T-helper 22 cell (primary cell): ENCODE measurements at places on chromosomes 5 and 9.

DNA sequence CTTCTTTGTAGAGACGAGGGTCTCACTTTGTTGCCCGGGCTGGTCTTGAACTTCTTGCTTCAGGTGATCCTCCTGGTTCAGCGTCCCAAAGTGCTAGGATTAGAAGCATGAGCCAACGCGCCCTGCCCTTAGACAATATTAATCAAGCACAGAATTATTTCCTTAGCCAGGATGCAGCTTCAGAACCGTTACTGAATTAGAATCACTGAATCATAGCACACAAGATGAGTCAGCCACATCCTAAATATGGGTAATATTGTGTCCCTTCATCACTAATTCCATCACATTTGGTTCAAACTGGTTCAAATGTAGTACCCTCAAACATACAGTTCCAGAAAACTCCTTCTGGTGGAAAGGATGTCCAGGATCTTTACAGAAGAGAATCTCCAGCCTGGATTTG lies 82.7 kb downstream of the BNC2 start:
- DNase-seq, result no peak

- DNase-seq, result no peak
Measured at GRCh38 chr9:100206899-100207298, 107.9 kb downstream of the INVS start.

DNA sequence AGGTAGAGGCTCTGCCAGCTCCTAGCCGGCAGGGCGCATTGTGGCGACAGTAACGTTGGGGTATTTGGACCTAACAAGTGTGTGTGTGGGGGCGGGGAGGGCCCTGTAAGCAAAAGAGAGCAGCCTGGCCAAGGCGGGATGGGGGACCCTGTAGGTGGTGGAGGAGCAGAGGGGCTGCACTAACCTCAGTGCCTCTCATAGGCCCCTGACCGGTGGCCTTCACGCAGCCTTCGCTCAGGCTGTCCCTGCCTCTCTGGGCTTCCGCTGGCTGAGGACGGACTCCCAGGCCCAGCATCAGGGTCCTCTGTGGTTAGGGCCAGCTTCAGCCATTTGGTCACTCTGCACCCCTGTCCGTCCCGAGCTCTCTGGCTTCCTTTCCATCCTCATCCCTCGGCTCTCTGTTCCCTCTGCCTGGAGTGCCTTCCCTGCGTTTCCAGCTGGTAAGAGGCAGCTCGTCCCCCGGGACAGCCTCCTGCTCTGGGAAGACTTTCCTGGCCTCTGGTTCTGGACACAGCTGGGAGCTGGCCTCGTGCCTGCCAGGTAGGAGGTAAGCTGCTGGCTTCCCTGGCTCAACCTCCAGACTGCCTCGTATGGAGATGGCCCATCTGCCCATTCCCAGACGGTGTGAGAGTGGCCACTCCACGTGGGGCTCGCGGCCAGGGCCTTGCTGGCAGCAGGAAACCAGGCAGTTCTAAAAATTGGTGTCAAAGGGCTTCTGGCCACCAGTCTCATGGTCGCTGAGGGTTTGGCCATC lies 39.3 kb upstream of the PHYKPL start:
- no peak for DNase-seq

DNA sequence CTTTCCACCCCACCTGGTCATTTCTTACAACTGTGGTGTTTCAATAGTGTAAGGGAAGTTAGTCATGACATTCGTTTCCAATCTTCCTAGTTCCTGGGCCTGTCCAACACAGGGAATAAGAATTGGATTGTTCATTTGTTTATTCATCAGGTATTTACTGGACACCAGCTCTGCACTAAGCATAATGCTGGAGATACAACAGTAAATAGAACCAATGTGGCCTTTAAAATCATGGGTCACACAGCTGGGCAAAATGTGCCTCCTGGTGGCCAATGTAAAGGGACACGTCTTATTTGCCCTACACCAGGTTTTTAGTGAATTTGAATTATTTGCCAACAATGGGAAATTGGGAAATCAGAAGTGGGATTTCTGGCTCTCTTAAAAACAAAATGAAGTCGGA lies 10.4 kb downstream of the ABLIM3 start:
- no peak for DNase-seq

DNA sequence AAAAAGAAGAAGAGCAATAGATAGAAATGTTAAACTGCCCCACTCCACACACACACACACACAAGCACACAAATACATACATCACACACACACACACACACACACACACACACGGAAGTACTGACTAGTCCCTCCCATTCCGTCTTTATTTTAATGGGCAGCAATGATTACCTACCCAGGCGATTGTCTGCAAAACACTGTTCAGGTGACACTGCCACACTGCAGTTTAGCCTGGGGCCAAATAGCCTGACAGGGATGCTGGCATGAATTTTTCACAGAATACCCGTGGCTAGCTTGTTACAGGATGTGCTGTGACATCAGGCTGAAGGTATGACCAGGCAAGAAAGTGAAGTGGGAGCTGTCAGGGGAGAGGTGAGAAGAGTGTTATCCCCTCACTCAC lies 86.9 kb downstream of the FRMD3 start:
- no peak for DNase-seq

GRCh38 chr5:179623003-179623905 lies at the start of gene HNRNPH1:
HNRNPH1 (minus strand) TSS chr5:179623671; CDS start chr5:179623133, 538 bp downstream.
- DNase-seq, result peak; percentile 98

DNA sequence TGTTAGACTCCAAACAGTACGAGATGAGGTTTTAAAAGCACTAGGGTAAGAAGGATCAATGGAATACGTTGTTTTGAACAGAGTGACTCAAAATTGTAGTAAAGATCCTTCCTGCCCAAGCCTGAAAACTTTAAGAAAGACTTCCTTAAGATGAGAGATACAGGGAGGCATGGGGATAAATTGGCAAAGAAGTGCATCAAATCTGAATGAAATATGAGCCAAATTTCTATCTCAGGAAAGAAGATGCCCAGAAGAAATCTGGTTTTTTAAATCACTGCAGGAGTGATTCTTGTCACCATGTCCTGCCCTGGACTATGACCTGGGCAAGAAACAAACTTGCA lies 14.9 kb downstream of the FCN2 start:
- no peak for DNase-seq

DNA sequence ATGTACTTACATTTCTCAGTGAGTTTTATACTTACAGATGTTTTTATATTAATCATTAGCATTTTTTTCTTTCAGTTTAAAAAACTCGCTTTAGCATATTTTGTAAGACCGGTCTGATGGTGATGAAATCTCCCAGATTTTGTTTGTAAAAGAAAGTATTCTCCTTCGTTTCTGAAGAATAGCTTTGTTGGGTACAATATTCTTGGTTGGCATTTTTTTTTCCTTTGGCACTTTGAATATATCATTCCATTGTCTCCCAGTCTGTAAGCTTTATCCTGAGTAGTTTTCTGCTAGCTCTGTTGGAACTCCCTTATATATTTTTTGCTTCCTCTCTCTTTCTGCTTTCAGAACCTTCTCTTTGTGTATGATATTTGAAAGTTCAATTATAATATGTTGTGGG lies 412.6 kb downstream of the RASEF start:
- no peak for DNase-seq

GRCh38 chr9:3277200-3277599 lies 248.6 kb downstream of the RFX3 start:
- DNase-seq, result no peak

DNA sequence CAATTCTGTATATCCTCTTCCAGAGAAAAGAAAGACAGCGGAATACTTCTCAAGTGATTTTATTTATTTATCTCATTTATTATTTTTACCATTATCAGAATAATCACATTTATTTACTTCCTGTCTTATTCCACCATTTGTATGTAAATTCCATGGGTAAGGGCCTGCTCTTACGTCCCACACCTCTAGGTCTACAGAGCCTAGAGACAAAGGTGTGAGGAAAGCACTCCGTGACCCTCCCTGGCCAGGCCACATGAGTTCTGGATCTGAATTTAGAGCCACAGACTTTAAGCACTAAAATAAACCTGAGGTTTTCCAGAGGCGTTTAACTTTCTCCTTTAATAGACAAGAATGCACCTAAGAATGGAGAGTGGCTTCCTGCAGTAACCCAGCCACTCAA lies 85.3 kb upstream of the CTSV start:
- DNase-seq, result no peak

DNA sequence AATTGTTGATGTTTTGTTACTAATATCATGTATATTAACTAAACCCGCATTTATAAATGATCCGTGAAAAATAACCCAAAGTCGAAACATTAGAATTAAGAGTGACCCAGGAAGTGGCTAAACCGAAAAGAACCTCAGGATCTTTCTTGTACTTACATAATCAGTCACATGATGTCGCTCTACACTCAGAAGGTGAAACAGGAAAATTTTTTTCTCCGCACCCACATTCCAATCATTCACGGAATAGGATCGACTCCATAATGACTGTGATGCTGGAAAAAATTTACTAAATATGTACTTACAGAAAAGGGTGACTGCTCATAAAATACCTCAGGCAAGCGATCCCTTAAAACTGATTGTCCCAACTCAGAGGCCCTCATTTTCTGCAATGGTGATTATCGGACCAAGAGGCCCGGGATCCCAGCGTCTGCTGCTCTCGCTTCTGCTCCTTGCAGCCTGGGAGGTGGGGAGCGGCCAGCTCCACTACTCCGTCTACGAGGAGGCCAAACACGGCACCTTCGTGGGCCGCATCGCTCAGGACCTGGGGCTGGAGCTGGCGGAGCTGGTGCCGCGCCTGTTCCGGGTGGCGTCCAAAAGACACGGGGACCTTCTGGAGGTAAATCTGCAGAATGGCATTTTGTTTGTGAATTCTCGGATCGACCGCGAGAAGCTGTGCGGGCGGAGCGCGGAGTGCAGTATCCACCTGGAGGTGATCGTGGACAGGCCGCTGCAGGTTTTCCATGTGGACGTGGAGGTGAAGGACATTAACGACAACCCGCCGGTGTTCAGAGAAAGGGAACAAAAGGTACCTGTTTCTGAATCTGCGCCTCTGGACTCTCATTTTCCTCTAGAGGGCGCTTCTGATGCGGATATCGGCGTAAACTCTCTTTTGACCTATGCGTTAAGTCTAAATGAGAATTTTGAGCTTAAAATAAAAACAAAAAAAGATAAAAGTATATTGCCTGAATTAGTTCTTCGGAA lies at the start of gene PCDHA12:
PCDHA12 (plus strand) TSS at position 224 of the 981 bp plus-strand sequence; CDS start at position 389, 165 bp downstream.
- no peak for DNase-seq

- no peak for DNase-seq
Measured at GRCh38 chr5:78518365-78519197, 130.0 kb downstream of the LHFPL2 start.

- no peak for DNase-seq
Measured at GRCh38 chr9:76374783-76375559, 19.3 kb downstream of the RFK start.

DNA sequence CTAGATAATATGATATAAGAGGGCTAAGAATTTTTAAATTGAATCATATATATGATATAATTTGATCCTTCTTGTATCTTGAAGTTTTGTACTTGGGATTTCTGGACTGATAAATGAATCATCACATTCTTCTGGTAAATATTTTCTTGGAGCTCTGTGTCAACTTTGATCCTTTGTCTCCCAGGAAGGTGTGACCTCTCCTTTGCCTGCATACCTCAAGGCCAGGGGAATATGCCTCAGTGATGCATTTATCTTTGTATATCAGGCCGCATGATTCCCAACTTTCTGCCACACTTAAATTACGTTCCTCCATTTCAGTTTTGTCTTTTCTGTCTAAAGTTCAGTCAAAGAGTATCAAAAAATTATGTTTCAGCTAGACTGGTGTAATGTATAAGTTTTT lies 101.2 kb downstream of the NLN start:
- DNase-seq, result no peak

DNA sequence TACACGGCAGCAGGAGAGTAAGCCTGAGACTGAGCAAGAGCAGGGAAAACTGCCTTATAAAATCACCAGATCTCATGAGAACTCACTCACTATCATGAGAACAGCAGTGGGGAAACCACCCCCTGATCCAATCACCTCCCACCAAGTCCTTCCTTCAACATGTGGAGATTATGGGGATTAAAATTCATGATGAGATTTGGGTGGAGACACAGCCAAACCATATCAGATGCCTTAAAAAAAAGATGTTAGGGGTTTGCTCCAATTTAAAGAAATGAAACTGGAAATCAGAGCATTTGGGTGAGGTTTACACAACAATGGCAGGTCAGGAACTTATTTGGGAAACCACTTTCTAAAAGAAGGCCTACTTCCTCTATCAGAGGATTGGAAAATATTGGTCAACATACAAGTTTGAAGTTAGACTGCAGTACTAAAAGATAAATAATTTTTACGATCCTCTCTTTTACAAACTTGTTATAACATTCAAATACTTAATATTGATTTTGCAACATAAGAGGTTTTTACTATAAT lies 105.1 kb downstream of the FBN2 start:
- no peak for DNase-seq

- DNase-seq, result no peak
Measured at GRCh38 chr5:139692679-139693308, 44.6 kb downstream of the CXXC5 start.

- no peak for DNase-seq
Measured at GRCh38 chr5:149748471-149749094, 18.5 kb downstream of the PPARGC1B start.

GRCh38 chr5:150144246-150144801 lies 11.3 kb downstream of the PDGFRB start:
- no peak for DNase-seq

- DNase-seq, result peak; percentile 37
Measured at GRCh38 chr9:6715755-6716643, 41.8 kb upstream of the KDM4C start.

DNA sequence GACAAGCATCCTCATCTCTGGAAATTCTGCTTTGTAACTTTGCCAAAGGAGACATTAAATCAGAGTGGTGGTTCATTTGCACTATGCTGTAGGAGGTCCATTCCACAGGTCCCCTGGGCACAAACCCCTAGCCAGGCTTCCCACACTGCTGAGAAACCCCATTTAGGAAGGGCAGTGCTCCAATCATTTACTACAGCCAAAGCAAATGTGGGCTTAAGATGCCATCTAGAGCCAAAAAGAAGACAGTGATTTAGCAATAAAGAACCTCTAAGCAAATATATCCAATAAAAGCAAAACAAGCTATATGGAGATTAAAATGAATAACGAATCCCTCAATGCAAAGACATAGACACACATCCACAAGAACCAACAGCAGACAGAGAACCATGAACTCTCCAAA lies 129.0 kb upstream of the ALDH1B1 start:
- no peak for DNase-seq

- DNase-seq, result no peak
Measured at GRCh38 chr5:37938861-37939260, 99.0 kb upstream of the GDNF start.

GRCh38 chr5:15807871-15808270 lies 307.9 kb downstream of the FBXL7 start:
- no peak for DNase-seq

- no peak for DNase-seq
Measured at GRCh38 chr5:138743484-138743883, 9.7 kb upstream of the CTNNA1 start.

GRCh38 chr5:173907686-173908371 lies 19.7 kb downstream of the CPEB4 start:
- no peak for DNase-seq

GRCh38 chr5:112779531-112779930 lies 41.8 kb downstream of the APC start:
- no peak for DNase-seq

- DNase-seq, result no peak
Measured at GRCh38 chr9:104386425-104387069, 117.5 kb upstream of the OR13F1 start.
